ENCODE measurements at places on chromosomes 12 and 14.

GRCh38 chr14:104973385-104974145 is 4.6 kb downstream of the AHNAK2 start:
- DNase-seq = no peak

- no peak for DNase-seq
These were observed 36.8 kb downstream of the IQSEC3 start for GRCh38 chr12:103169-103981.

DNA sequence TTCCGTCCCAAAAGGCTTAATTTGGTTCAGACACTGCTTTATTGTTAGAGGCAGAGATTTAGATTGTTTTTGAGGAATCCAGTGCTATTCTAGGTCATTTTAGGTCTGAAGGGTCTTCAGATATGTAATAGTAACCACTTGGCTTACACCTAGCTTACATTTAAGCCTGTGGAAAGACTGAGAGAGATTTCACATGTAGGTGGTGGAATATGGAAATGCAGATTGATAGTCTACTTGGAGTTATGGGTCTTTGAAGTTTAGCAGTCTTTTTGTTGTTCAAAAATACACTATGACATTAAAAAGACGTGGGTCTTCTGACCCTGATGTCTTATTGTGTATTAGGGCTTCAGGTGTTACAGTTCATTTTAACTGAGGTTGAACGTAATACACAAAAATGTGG is 51.4 kb upstream of the CCT2 start:
- DNase-seq = no peak

DNA sequence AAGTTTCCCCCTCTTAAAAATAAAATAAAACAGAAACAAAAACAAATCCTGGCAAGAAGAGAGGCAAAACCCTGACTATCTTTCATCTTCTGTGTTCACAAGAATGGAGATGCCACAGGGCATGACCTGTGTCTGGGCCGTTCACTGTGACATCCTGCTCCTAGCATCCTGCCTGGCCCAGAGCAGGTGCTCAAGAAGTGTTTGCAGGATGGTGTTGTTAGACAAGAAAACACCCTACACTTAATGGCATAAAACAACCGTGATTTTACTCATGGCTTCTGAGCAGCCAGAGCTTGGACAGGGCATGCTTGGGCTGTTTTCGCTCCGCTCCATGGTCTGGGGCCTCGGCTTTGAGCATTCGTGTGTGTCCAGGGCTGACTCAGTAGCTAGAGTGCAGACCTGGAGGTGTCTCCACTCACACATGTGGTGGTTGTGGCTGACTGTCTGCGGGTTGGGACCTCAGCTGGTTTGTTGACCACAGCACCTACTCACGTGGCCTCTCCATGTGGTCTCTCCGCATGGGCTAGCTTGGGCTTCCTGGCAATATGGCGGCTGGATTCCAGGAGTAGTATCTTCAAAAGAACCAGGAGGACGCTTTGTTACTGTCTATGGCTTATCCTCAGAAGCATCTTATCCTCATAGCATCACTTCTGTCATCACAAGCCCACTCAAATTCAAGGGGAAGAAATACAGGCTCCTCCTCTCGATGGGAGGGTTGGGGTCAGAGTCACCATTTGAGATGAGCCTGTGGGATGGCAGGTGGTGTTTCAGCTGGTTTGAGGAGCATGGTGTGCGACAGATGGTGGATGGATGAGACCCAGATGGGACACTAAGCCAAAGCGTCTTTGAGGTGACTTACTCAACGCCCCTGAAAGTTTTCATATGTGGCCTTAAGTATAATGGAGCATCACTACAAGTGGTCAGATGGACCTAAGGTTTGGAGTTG is 33.2 kb upstream of the FZD10 start:
- DNase-seq = no peak

GRCh38 chr12:40749863-40750262 is 57.6 kb downstream of the CNTN1 start:
- DNase-seq = no peak

- DNase-seq = no peak
These were observed 746.6 kb downstream of the VRK1 start for GRCh38 chr14:97543816-97544215.

GRCh38 chr14:57845802-57846531 is 19.9 kb downstream of the SLC35F4 start:
- no peak for DNase-seq

DNA sequence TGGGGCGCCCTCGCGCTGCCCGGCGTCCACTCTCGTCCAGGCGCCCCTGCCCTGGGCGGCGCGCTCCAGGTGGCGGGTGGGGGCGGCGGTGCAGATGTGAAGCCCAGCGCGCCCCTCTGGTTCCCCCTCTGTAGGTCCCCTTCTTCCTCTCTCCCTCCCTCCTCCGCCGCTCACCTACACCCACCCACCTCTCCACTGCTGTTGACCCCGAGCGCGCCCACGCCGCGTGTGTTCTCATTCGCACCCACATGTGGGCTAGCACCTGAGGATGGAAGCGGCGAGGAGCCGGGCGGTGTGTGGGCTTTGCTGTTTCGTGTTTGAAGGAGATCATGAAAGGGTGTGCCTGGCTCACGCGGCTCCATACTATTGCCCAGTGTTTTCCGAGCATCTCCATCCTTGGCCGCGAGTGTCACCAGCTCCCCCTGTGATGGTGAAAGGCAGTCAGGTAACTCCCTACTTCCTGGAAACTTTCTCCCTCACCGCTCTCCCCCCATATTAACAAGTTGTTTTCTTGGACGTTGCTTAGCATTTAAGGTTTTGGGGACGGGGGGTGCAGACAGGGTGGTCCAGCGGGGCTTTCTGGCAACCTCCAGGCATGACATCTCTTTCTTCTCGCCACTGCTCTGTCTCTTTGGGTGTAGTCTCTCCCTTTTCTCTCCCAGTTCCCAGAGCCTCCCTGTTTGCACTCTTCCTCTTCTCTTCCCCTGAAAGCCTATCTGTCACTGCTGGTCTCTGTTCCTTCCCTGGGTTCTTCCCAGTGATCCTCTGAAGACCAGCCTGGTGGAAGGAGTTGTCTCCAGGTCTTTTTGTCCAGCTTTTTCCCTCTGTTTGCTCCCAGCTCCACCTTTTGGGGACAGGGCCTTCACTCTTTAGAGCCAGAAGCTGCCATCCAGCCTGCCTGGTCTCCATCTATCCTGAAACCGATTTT is 1.6 kb downstream of the CACNA1C start:
- DNase-seq = no peak

DNA sequence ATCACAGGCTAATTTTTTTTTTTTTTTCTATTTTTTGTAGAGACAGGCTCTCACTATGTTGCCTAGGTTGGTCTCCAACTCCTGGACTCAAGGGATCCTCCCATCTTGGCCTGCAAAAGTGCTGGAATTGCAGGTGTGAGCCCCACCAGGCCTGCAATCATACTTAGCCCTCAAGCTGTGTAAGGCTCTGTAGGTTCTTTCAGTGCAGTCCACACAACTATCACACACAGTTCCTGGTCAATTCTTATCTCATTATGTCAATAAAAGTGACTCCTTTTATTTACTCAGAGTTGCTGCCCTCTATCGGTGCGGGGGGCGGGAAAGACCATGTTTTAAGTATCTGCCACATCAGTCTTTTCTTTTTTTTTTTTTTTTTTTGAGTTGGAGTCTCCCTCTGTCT is 29.0 kb downstream of the SLC2A3 start:
- DNase-seq = peak; percentile 25

DNA sequence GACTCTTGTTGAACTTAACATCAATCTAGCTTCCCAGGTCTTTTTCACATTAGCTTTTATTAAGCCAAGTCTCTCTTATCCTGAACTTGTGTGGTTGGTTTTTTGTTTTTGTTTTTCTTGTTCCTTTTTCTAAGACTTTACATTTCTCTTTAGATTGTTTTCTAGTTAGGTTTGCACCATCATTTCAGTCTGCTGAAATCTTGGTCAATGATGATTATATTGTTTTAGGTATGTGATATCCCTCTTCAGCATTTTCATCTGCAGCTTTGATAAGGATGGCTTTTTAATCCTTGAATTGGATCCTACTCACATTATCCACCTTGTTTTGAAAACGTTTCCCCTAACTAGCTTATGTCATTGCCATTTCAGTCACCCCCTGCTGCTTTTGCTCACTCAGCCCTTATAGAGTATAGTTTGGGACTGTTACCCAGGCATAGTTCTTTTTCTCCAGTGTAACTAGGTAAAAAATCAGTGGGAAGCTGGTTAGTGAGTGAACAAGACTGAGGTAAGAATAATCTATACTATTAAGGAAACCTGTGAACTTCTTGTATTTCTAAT is 22.0 kb downstream of the YLPM1 start:
- DNase-seq = no peak

GRCh38 chr12:87150969-87151662 is 878.1 kb downstream of the C12orf50 start:
- DNase-seq = no peak

DNA sequence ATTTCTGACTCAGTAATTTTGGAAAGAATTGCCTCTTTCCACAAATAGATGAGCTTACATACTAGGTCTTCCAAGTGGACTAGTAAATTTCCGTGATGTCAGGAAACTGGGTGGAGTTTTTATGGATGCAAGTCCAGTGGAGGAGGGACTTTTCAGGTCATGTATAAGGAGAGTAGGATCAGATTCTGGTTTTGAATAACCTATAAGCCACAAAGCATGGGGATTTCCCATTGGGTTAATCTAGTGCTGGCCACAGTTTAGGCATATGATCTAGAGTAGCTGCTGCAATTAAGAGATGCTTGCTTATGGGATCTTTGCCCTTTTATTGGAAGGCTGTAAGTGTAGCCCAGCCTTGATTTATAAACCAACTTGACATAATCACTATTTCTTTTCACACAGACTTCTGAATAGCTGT is 33.8 kb downstream of the STK38L start:
- peak; percentile 22 for DNase-seq

DNA sequence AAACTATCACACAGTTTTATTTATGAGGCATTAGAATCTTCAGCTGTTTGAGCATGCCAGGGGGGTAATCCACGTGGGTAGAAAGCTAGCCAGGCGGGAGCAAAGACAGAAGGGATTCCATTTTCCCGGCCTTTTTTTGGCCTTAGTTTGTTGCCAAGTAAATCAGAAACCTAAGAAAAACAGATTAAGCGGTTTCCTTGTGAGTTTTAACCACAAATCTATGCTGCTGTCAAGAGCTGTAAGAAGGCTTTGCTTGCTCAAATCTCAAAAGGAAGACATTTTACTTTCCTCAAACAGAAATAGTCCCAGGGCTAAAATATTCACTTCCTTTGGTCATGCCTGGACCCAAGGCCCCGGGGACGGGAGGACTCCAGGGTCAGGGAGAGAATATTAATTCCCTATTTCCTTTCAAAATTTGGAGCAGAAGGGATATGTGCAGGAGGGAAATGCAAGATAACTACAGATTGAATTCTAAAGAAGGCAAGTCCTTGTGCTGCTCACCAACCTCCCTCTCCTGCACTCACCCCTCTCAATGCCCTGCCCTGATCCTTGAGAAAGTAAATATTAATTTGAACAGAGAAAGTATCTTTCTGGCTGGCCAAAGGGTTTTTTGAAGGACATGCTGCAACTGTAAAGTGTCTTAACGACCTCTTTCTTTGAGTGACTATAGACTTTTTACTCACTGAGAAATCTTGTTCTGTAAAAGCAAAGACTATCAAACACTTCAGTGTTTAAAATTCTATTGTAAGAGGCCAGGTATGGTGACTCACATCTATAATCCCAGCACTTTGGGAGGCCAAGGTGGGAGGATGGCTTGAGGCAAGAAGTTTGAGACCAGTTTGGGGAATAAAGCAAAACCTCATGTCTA is 75.7 kb downstream of the HSD17B6 start:
- DNase-seq = no peak

GRCh38 chr14:92880851-92881250 is 42.1 kb upstream of the CHGA start:
- DNase-seq = no peak

DNA sequence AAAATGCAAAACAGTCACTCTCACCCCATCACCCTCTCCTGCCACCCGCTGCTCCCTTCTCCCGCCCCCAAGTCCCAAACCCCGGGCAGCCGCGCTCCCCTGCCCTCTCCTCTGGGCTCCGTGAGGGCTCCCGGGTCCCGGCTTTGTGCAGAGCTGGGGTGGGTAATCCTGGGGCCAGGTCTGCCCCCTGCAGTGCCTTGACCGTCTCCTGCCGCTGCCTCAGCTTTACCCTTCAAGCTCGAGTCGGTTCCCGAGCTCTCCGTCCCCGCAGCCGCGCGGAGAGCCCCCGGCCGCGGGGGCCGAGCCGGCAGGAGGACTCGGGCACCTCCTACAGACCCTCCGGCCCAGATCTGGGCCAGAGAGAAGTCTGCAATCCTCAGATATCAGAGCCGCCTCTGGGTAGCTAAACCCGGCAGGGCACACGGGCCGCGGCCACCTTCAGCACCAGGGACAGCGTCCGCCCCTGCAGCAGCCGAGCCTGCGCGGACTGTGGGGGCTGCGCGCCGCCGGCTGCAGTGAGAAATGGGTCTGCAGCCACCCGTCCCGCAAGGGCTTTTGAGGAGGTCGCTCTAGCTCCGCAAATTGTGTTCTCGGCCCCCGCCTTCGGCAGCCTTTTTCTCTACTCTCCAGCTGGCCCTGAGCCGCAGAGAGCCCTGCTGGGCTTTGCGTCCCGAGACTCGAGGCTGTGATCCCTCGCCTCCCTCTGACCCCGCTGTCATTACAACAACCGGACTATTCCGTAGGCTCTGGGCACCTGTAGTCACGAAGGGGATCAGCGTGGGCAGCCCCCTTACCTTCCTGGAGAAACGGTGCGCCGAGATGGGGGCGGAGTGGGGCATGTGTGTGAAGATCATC is 1.2 kb downstream of the PRMT8 start:
- peak; percentile 72 for DNase-seq

GRCh38 chr12:95996034-95996658 is at the start of gene HAL:
Gene HAL (minus strand): TSS chr12:95996344. CDS start chr12:95995910, 434 bp downstream.
- no peak for DNase-seq

- no peak for DNase-seq
These were observed 3.2 kb downstream of the MLXIP start for GRCh38 chr12:122081697-122082221.

GRCh38 chr14:70708717-70709570 is 67.2 kb downstream of the TTC9 start:
- no peak for DNase-seq

GRCh38 chr12:99711246-99711645 is 63.7 kb downstream of the GARIN6 start:
- DNase-seq = no peak

GRCh38 chr12:100827901-100828520 is 33.4 kb downstream of the ANO4 start:
- no peak for DNase-seq

DNA sequence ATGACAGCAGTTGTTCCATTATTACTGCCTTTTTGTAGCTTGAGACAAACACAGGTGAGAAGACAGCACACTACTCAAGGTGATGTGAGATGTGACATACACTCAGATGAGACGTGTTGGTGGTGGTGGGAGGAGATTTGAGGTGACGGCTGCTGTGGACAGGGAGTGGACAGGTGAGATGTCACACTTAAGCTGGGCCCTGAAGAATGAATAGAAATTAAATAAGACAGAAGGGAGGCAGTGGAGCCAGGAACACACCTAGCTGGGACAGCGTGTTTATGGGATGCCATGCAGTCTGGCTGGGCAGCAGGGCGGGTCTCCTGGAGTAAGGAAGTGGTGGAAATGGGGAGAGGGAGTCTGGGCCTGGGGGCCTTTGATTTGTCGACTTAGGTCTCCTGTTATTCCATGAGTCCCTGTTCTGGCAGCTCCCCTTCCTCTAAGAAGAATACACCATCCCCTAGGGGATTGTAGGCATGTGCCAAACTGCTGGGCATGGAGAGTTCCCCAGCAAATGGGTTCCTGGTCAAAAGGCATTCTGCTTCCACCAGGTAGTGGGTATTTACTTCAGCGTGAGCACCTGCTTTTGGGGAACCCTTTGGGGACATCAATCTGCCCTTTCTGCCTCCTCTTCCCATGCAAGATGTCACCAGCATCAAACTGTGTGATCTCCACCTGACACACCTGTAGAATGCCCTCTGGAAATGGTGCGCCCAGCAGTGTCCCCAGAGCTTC is 71.2 kb upstream of the ESRRB start:
- DNase-seq = no peak

Measured in stimulated activated naive CD8-positive, alpha-beta T cell treated with anti-CD3 and anti-CD28 coated beads, Interleukin-15, Interleukin-2, amounts not matched to agents 100 U/mL and 50 U/mL, for 24 hours (primary cell).